ENCODE measurements at places on chromosomes 2 and 18. TPM values are rescaled to one million over a fixed set of nuclear protein-coding genes. Genes with fewer than 3 reads are reported as not detected.
A peak's percentile ranks its signal among the peaks of the same experiment; 100 is the strongest.

GRCh38 chr2:207504513-207505170 is 25.1 kb upstream of the CREB1 start:
- peak; percentile 2 for DNase-seq

- DNase-seq = no peak
Observed at GRCh38 chr2:11157296-11157695, 2.0 kb downstream of the SLC66A3 start.

- no peak for DNase-seq
Observed at GRCh38 chr2:181036445-181036844, 56.0 kb downstream of the UBE2E3 start.

GRCh38 chr2:198441246-198441645 is 636.9 kb downstream of the PLCL1 start:
- DNase-seq = no peak

GAL3ST2 gene
- total RNA-seq = not detected

DNA sequence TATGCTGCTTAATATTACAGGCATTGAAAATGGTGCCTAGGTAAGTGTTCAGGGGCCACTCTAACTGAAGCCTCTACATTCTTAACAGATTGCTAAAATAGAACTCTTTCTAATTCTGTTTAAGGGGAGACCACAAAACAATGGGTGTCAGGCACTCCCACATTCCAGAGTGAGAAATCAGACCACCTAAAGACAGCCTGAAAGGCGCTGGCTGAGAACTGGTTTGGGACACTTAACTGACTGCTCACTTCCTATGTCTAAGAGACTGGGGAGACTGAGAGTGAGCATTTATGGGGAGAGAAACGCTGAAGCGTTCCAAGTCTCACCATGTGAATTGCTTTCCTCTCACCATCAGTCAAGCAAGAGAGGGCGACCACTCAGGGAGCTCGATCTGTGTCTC is 108.8 kb upstream of the ITGB6 start:
- no peak for DNase-seq

DNA sequence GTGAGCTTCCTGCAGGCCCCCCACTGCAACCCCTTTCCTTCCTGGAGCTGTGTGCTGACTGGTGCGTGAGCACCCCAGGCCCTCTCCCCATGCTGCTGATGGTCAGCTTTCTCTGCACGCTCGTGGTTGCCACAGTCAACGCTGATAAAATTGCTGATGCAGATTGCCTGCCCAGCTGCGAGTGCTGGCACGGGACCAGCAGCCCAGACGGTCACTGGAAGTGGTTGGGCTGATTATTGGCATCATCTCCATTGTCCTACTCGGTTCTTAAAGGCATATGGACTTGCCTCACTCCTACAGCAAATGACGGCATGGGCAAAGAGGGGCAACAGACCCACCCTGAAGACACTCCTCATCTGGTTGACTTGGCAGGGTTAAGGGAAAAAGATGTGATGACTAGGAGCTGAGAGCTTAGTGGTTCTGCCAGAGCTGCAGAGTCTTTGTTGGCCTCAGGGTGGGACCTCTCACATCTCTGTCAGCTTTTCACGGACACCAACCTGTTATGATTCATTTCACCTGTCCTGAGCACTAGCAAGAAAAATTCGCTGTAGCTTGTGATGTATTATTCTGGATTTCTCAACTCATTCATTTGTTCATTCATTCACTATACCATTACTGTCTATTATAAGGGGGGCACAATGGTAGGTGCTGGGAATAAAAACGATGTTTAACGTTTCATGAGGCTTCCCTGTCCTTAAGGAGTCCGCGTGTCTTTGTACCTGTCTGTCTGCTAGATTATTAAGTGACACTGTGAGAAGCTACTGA is 38.4 kb downstream of the PAX8 start:
- no peak for DNase-seq

Data from neural crest cell (in vitro differentiated cells).